ENCODE measurements at places on chromosomes 5 and 9.

GRCh38 chr9:137302118-137302448 lies at the start of gene NRARP:
TSS of gene NRARP (minus strand) at chr9:137302271. CDS start at chr9:137301928, 343 bp downstream.
- peak; percentile 89 for DNase-seq

DNA sequence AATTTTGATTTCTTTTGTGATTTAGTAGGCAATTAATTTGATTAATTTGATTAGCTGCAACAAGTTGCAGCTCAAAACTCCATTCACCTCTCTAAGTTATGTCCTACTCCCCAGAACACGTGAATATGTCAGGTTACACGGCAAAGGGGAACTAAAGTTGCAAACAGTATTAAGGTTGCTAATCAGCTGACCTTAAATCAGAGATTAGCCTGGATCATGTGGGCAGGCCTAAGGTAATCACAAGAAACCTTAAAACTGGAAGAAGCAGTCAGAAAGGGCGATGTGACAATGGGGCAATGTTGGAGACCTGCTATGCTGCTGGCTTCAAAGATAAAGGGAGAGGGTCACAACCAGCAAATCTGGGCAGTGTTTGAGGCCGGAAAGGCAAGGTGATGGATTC lies 47.3 kb upstream of the ANXA1 start:
- no peak for DNase-seq

DNA sequence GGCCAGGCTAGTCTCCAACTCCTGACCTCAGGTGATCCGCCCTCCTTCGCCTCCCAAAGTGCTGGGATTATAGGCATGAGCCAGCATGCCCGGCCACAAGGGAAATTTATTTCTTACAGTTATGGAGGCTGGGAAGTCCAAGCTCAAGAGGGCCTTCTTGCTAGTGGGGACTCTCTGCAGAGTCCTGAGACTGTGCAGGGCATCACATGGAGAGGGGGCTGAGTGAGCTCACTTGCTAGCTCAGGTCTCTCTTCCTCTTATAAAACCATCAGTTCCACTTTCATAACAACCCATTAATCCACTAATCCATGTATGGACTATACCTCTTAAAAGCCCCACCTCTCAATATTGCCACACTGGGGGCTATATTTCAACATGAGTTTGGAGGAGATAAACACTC lies 5.1 kb upstream of the SPIN1 start:
- DNase-seq: no peak

DNA sequence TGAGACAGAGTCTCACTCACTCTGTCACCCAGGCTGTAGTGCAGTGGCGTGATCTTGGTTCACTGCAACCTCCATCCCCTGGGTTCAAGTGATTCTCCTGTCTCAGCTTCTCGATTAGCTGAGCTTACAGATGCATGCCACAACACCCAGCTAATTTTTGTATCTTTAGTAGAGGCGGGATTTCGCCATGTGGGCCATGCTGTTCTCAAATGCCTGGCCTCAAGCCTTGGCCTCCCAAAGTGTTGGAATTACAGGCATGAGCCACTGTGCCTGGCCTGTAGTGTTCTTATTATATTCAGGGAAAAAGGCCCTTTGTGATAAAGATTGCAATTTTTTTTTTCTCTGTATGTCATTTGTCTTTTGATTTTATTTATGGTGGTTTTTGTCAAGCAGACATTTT lies 24.0 kb upstream of the MCCC2 start:
- DNase-seq: no peak

GRCh38 chr5:42426016-42426415 lies 2.8 kb downstream of the GHR start:
- DNase-seq: no peak

DNA sequence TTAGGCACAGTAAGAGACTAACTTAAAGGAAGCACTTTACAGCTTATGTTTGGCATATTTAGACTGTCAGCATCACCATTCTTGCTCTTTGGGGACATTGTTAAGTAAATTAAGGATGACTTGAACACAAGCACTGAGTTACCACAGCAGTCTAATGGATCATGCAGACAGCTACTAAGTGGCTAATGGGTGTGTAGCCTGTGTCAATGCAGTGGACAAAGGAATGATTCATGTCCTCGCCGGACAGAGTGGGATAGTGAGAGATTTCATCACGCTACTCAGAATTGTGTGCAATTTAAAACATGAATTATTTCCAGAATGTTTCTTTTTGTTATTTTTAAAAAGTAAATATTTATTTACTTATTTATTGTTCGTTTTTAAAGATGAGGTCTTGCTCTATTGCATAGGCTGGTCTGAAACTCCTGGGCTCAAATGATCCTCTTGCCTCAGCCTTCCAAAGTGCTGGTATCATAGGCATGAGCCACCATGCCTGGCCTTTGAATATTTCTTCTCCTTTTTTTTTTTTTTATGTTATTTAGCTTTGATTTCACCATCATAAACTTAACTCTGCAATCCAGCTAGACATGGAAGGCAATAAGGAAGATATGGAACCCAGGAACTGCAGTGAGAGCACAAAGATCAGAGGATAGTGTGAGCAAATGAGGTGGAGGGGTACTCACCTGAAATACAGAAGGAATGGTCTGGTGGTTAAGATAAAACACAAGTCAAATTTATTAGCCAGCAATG lies 53.0 kb upstream of the KLF4 start:
- DNase-seq: no peak

- no peak for DNase-seq
These were observed 27.0 kb downstream of the AQP7 start for GRCh38 chr9:33375238-33375840.

- DNase-seq: no peak
These were observed 23.4 kb downstream of the CETN3 start for GRCh38 chr5:90386099-90386710.

GRCh38 chr5:152306386-152306785 lies 98.7 kb downstream of the NMUR2 start:
- DNase-seq: no peak

GRCh38 chr9:128282500-128282899 lies 6.4 kb downstream of the SWI5 start:
- no peak for DNase-seq

- DNase-seq: no peak
These were observed 35.3 kb downstream of the HRH2 start for GRCh38 chr5:175692996-175693710.

DNA sequence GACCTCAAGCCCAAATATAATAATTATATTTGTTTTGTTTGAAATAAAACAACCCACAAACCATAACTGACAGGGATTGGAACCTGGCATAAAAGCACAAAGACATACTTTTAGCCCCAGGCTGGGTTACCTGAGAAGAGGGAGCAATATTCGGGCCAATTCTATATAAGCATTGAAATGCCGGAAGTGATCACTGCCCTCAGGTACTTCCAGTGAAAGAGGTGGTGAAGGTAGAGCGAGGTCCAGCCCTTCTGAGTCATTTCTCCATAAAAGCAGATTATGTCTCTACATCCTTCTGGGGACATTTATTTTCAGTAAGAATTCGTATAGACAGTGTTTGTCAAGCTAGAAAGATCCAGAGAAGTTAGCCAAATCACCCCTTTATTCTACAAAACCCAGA lies 59.6 kb downstream of the GCNT4 start:
- no peak for DNase-seq

DNA sequence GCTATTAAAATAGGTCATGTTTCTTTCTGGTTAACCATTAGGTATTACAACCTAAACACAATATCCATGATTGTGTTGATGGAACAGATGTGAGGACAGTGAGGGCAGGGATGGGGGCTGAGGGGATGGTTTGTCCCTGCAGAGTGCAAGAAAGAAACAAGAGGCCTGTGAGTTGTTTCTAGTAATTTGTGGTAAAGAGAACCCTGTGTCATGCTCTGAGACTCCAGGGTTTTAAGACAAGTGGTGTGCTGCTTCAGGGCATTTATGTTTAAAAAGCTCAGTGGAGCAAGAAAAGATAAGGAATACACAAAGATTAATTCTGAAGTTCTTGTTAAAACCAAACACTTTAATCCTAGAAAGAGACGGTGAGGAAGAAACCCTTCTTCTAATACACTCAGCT lies 656.5 kb downstream of the TLE1 start:
- DNase-seq: no peak

DNA sequence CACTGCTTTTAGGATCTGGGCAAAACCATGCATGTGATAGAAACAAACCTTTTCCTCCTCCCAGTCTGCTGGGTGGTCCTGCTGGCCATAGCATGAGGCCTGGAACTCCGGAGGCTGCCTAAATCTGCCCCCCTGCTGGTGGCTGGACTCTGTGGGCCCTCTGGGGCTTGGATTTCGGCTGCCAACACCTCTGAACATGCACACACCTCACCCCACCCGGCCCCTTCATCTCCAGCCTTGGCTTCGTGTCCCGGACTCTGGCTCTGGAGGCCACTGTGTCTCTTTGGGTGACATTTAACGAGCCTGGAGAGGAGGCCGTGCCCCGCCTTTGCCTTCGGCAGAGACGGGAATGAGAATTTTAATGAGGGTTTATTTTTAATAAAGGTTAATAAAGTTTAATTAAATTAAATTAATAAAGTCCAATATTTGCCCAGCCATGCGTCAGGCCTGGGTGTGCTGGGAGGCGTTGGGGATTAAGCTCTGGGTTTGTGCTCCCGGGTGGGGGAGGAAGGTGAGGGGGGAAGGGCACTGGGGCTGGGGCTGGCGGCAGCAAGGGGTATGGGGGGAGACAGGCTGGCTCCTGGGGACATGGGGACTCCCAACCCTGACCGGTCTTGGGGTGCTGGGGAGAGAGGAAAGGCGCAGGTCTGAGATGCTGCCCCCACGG lies 251.8 kb downstream of the PBX3 start:
- no peak for DNase-seq

DNA sequence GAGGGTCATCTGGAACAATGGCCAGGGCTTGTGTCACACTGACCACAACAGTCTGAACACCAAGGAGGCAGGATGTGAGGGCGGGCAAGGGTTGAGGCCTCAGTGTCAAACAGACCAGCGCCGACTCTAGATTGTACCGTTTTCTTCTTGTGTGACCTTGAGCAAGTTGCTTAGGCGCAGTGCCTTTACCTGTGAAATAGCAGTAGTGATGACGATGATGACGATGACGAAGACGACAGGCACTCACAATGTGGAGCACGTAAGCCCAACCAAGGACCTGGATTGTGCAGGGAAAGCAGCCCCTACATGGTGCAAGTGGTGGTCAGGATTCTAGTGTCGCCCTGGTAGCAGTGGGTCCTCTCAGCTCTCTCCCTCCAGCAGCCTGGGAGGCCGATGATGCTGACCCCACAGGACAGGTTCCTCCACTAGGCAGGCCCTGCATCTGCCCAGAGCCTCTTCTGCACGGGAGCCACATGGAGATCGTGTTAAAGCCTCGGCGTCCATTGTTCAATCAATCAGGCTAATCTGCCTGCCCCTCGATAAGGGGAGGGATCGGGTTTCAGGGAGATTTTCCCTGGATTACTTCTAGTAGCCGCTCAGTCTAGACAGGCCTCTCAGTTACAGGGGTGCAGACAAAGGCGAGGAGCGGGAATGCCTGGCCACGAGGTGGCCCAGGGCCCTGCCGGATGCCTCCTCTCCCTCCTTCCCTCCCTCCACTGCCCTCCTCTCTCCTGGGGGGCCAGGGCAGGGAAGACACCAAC lies 91.7 kb downstream of the MACROH2A1 start:
- DNase-seq: no peak

- DNase-seq: no peak
These were observed 205.2 kb upstream of the ZNF608 start for GRCh38 chr5:124951661-124952060.

DNA sequence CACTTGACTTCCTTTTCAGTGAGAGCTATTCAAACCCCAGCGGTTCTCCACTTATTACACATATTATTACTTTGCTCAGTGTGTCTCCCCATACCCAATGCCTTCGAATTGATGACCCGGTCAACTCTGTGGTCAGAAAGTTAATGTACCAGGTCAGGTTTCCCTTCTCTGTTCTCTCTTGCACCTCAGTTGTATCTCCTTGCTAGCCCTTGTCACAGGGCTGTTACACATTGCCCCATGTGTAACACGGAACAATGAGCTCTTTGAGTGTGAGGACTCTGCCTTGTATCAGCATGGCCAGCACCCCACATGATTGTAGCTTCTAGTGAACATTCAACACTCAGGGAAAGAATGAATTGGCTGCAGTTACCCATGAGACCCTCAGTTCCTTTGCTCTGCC lies 73.6 kb downstream of the DOCK2 start:
- DNase-seq: no peak

DNA sequence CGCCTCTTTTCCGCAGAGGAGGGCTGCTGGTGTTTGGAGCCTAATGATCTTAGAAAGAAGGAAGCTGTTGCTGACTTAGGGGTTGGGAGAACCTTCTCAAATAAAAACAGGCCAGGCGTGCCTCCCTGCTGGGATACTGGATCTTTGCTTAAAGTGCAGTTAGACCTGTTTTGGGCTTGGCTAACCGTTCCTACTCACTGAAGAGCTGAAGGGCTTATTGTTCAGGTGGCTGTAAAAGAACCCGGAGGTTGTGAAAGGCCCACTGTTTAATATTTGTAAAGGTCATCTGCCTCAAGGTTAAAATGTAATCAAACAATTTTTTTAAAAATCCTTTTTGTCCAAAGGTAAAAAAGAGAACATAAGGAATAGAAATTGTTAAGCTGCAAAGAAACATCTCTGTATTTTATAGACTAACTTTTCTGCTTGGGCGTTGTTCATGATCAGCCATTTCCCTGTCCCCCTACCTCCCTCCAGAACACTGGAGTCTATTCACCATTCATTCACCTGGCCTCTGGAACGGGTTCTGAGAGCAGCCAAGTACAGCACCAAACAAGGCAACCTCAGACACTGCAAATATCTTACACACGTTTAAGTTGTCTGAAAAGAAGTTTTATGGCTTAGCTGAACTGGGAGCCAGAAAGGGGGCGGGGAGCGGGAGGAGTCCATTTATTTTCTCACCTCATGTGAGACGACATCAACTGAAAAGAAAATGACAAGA lies 18.6 kb upstream of the MTMR12 start:
- DNase-seq: no peak

GRCh38 chr5:168832308-168832707 lies 253.1 kb upstream of the PANK3 start:
- DNase-seq: no peak

GRCh38 chr5:176771102-176771845 lies 39.1 kb upstream of the UNC5A start:
- DNase-seq: no peak

GRCh38 chr5:137320056-137321045 lies 178.8 kb downstream of the SPOCK1 start:
- DNase-seq: peak; percentile 36

GRCh38 chr5:135323701-135324132 lies 75.3 kb downstream of the MACROH2A1 start:
- DNase-seq: no peak

- DNase-seq: no peak
These were observed 3.5 kb downstream of the PDLIM7 start for GRCh38 chr5:177493795-177494345.

DNA sequence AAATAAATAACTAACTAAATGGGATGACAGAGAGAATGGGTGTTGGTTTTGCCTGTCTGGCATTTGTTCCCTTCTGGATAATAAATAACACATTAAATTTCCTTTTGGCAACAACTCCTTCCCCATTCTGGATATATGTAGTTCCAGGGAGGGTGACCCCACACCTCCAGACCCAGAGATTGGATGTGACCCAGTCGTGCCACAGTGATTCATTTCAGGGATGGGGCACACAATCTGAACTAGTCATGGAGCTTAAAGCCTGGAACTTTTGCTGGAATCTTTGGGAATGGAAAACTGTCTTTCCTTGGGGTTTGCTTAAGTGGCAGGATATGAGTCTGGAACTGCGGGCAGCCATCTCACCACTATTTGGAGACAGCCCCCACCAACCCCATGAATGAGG lies 11.3 kb downstream of the KLF9 start:
- DNase-seq: no peak

- no peak for DNase-seq
These were observed 48.9 kb upstream of the NRARP start for GRCh38 chr9:137350696-137351584.

- DNase-seq: peak; percentile 42
These were observed 65.0 kb downstream of the MAST4 start for GRCh38 chr5:66661149-66661548.
